ENCODE measurements at places on chromosomes 11 and 22. TPM values are rescaled to one million over a fixed set of nuclear protein-coding genes. Genes with fewer than 3 reads are reported as not detected.

CREB3L1 gene
- total RNA-seq = not detected

FXYD2 gene
- total RNA-seq = not detected

FJX1 gene
- total RNA-seq = 0.48 TPM

PPARA gene
- 15.4 TPM for total RNA-seq

OR52N4 gene
- 1.8 TPM for total RNA-seq

ANO5 gene
- total RNA-seq = 0.03 TPM

CARD16 gene
- total RNA-seq = 25.7 TPM

KCNJ1 gene
- not detected for total RNA-seq

SMC1B gene
- 0.43 TPM for total RNA-seq

ASCL2 gene
- 5.1 TPM for total RNA-seq

GSC2 gene
- not detected for total RNA-seq

MUC6 gene
- total RNA-seq = not detected

GRCh38 chr22:38467438-38467903 is 425 bp upstream of the KDELR3 start:
- peak; percentile 10 for ATAC-seq

- no peak for ATAC-seq
Measured at GRCh38 chr22:20547029-20547428, 39.6 kb downstream of the MED15 start.

DNA sequence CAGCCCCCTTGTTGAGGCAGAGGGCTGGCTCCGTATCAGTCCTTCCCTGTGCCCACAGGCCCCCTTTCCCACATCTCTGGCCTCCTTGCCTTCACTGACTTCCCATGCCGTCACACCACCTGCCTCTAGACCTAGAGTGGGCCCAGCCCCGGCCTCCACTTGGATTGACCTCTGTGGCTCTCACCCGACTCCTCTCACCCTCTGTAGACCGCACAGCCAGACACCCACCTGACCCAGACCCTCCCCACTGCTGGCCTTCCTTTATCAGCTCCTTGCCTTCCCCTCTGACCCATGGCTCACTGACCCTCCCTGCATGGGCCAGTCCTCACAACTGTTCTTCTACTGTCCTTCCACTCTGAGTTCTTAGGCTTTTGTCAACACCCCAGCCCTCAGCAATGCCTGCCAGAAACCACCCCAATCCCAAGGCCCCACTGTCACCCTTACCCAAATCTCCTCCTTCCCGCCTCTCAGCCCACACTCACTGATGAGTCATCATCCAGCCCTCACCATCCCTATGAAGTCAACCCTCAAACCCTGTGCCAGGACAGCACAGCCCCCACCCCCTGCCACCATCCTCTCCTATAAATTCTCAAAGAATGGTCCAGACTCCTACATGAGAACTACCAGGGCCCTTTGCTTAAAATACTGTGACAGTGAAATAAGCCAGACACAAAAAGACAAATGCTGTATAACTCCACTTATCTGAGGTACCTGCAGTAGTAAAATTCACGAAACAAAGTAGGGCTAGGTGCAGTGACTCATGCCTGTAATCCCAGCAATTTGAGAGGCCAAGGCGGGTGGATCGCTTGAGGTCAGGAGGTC is 53.4 kb downstream of the SCGB1A1 start:
- no peak for ATAC-seq

- peak; percentile 8 for ATAC-seq
Measured at GRCh38 chr22:37223965-37224551, 11.8 kb upstream of the SSTR3 start.

DNA sequence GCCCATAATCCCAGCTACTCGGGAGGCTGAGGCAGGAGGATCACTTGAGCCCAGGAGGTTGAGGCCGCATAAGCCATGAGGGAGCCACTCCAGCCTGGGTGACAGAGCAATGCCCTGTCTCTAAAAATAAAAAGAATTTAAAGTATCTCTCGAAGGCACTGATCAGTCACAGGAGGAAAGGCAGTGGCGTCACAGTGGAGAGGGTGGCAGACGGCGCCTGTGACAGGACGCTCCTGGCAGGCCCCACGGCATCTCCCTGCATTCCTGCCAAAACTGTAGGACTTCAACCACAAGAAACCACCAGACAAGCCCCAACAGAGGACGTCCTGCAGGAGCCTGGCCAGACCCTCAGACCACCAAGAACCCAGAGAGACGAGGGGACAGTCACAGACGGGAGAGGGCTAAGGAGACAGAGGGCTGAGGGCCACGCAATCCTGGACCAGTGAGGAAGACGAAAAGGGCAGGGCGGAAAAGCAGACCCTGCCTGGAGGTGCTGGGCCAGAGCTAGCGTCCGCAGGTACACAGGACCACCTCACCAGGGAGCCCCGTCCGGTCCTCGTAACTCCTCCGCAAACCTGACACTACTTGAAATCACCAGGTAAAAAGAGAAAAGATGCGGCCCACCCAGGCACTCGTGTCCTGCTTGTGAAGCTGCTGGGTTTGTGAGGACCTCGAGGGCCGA is 5.9 kb downstream of the RNH1 start:
- no peak for ATAC-seq

DNA sequence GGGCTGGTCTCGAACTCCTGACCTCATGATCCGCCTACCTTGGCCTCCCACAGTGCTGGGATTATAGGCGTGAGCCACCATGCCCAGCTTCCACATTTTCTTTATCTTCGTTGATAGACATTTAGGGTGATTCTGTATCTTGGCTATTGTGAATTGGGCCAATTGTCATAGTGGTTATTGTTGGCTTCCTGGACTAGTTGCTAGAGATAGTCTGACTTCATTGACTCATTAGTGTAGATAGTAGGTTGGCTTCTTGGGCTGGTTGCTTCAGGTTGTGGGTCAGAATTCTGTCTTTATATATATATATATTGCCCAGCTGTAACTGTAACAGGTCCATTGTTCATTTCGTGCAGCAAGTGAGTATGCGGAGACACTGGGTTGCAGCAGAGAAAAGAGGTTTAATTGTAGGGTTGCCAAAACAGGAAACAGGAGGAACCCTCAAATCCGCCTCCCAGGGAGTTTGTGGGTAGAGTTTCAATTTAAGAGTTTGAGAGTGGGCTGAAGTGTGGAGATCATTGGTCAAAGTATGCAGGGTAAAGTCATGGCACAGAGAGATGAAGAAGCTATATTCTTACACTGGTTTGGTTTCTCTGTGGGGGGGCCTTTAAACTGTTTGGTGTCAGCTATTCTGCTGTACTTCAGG is 22.0 kb downstream of the ATG13 start:
- no peak for ATAC-seq

- ATAC-seq = peak; percentile 88
Measured at GRCh38 chr11:57406337-57406904, 16.0 kb upstream of the PRG2 start.

DNA sequence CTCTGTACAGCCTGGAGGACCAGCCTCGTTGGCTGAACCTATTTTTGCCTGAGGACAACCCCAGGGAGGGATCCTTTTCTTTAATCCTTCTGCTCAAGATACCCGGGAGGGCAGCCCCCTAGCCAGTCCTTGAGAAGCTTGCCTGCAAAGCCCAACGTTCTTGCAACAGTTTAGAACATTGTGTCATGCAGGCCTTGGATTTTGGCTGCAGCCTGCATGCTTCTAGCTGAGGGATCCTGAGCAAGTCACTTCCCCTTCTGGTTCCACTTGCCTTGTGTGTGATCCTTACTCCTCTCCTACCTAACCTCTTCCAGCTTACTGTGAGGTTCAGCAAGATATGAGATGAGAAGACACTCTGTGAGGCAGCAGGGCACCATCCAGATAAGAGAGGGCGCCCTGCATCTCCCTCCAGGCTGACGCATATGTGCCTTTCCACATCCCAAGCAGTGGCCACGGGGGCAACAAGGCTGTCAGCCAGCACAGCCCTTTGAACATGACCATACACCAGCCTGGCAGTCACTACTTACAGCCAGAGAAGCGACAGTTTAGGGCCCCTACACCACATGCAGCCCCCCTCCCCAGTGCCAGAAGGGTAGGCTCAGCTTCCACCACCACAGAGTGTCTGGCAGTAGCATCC is 76.1 kb downstream of the C11orf58 start:
- ATAC-seq = no peak

- no peak for ATAC-seq
Measured at GRCh38 chr22:34038801-34039555, 118.7 kb upstream of the LARGE1 start.

- ATAC-seq = no peak
Measured at GRCh38 chr22:45783021-45783420, 111.4 kb downstream of the ATXN10 start.

- no peak for ATAC-seq
Measured at GRCh38 chr11:99739464-99740089, 718.8 kb downstream of the CNTN5 start.

- ATAC-seq = no peak
Measured at GRCh38 chr11:27904358-27905055, 203.4 kb downstream of the KIF18A start.

- peak; percentile 34 for ATAC-seq
Measured at GRCh38 chr11:72079819-72080325, 470 bp downstream of the NUMA1 start.

DNA sequence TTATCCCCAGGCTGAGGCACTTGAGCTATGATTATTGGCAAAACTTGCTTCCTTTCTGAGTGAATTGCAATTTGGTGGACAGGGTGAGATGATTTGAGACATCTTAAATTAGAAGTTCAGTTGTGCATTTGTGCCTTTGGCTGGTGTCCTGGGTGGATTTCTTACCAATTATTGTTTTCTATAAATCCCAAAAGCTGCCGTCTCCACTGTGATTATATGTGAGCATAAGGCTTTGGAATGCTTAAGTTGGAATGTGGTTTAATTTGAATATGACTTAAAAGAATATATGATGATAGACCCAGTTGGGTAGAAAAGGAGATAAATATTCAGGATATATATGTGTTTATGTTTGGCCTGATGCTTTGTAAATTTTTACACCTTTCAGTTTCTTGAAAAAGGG is 70.0 kb downstream of the EXT2 start:
- no peak for ATAC-seq

GRCh38 chr11:33266393-33267215 is 9.4 kb downstream of the HIPK3 start:
- ATAC-seq = no peak

- no peak for ATAC-seq
Measured at GRCh38 chr11:74543991-74544390, 48.4 kb upstream of the POLD3 start.

DNA sequence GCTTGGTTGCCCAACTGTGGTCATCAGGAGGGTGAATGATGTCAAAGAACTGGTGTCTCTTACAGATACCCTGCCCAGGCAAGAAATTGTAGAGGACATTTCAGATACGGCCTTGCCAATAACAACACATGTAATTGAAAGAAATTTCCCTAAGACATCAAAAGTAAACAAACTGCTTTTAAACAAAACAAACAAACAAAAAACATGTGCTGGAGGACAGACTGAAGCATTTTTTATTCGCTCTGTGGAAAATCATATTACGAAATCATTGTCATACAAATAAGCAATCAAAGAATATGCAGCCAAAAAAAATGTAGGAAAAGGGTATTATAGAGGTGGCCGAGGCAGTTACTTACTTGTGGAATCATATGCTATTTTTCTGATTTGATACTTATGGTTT is 52.1 kb upstream of the MYEOV start:
- ATAC-seq = no peak

- ATAC-seq = no peak
Measured at GRCh38 chr11:44310206-44310462, 195 bp upstream of the ALX4 start.

DNA sequence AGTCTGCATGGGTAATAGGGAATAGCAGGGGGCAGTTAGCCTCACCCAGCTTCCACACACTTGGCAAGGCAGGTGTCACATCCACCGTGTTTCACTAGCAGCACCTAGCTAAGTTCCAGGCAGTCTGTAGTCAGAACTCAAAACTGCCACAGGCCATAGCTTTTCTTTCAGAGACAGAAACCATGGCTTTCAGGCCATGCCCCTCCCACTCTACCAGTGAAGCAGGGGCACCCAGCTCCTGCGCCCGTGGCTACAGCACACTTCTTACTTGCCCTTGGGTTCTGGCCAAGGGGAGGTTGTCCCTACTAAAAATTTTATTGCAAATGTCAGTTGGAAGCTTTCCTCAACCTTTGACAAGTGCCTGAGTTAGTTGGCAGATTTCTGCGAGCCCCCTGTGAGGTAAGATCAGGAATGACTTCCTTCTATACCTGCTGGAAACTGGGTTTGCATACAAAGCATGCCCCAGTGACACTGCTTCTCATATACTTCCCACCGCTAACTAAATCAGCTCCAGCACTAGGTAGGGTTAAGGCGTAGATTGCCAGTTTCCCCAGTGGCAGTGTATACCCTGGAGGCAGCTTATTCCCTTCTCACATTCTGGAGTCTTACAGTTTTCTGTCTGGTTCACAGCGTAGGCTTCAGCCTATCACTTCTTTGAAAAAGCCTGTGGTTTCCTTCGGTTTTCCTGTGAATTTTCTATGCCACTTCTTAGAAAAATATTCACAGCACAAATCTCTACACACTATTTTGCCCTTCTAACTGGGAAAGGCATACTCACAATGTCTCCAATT is 139.0 kb upstream of the LUZP2 start:
- ATAC-seq = no peak

GRCh38 chr11:46658259-46658658 is 40.9 kb downstream of the ATG13 start:
- ATAC-seq = no peak

DNA sequence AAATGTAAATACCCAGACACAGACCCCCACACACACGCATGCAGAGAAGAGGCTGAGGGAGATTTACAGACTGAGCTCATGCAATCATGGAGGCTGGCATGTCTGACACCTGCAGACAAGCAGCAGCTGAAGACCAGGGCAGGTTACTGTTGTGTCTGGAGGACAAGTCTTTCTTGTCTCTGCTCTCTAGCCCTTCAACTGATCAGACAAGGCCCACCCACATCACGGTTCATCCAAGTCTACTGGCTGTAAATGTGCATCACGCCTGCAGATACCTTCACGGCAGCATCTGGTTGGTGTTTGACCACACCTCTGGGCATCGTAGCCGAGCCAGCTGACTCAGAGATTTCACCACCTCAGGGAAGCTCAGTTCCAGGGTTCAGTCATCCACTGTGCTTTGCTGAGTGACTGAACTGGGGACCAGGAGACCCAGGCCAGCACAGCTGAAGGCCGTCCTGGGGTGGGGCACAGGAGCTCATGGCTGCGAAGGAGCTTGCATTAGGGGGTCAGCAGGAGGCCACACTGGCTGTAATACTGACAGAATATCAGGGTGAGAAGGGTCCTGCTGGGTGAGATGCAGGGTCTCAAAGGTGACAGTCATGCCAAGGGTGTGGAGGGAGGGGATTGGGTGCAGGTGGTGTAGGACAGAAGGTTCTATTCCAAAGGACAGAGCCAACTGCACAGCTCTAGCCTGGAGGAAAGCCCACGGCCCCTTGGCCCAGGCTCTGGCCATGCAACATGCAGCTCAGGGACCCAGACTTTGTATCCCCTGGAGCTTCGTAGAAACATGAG is 304.9 kb downstream of the BRD1 start:
- no peak for ATAC-seq

Measured in activated T-helper 17 cell treated with anti-CD3 and anti-CD28 coated beads, Interleukin-2, amount 50 U/mL, for 72 hours (primary cell).